ENCODE measurements at places on chromosomes 4 and X.

DNA sequence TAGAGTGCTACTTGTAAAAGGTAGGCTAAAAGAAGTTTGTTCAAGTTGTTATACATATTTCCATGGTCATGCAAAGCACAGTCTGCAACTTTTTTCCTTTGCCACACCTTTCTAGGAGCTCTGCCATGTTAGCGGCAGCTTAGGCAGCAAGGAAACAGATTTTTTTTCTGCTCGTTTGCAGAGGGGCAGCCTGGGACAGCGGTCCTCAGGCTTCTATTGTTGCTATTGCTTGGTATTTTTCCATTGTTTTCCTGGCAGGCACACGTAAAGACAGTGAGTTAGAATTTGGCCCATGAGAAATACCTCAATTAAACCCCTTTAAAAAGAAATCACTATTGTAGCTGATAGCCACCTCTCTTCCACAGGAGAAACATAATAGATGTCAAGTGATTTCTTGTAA is 391.4 kb downstream of the SH2D1A start:
- no peak for DNase-seq

- DNase-seq: no peak
These were observed 38.1 kb upstream of the CHIC1 start for GRCh38 chrX:73524906-73525305.

DNA sequence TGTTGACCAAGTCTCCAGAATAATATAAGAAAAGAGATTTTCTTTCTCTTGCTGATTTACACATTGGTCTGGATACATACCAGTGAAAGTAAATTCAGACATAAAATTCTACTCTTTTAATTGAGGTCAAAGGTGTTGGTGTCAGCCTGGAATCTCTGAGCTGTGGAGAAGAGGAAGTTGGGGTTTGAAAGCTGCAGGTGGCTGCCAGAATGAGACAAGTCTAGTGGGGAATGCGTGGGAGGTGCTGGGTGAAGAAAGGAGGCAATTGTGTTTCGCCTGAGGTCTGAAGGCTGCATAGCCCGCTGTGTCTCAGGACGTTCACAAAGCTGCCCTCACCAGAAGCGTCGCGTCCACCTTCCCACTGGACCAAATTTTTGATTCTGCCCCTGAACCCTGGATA is 31.2 kb downstream of the PHEX start:
- no peak for DNase-seq

GRCh38 chr4:61299316-61299715 is 99.2 kb downstream of the ADGRL3 start:
- DNase-seq: no peak

DNA sequence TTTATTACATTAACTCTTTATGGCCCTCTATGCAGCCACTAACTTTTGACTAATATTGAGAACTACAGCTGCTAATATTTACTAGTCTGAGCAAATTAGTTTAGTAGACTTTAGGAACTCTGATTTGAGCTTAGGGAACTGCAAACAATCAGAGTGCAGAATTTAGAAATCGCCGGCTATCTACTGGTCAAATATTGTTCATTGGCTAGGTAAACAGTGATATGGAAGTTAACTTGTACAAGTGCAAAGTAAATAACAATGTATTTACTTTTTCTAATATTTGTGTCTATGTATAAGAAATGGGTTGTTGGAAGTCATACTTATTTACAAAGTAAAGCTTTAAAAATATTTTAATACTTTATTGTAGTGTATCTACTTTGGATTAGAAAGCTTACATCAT is 279.6 kb downstream of the CFAP299 start:
- DNase-seq: no peak

- no peak for DNase-seq
These were observed 222.0 kb downstream of the SPRY1 start for GRCh38 chr4:123618606-123619005.

- no peak for DNase-seq
These were observed 4.6 kb downstream of the HCFC1 start for GRCh38 chrX:153966841-153967535.

DNA sequence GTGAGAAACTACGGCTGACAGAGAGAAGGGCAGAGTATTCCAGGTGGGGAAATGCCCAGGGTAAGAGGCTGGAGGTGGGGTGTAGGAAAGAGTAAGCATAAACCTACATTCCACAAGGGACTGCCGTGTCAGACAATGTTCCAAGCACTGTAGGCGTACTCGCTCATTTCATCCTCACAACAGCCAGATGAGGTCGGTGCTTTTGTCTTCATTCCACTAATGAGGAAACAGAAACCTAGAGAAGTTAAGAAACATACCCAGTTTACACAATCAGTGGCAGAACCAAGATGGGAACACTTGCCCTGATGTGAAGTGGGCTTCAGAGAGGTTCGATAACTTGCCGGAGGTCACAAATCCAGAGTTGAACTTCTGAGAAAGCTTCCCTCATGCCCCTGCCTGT is 4.6 kb downstream of the SASH3 start:
- no peak for DNase-seq

- DNase-seq: no peak
These were observed 511.8 kb upstream of the ARX start for GRCh38 chrX:25527596-25527995.

DNA sequence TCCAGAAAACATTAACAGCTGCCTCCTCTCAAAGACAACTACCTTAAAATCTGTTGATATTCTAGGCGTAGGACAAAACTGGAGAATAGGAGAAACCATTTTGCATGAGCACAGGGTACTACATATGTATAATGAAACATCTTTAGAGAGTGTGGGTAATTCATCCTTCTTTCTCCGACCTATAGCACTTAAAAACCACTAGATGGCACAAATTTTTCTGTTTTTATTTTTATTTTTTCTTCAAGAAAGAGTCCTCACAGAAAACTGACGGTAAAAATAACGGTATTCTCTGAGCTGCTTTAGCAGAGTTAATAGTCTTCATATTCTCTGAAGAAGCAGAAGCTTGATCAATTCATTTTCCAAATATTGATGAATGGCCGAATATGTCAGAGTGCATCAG is 14.6 kb downstream of the SMIM31 start:
- peak; percentile 36 for DNase-seq

DNA sequence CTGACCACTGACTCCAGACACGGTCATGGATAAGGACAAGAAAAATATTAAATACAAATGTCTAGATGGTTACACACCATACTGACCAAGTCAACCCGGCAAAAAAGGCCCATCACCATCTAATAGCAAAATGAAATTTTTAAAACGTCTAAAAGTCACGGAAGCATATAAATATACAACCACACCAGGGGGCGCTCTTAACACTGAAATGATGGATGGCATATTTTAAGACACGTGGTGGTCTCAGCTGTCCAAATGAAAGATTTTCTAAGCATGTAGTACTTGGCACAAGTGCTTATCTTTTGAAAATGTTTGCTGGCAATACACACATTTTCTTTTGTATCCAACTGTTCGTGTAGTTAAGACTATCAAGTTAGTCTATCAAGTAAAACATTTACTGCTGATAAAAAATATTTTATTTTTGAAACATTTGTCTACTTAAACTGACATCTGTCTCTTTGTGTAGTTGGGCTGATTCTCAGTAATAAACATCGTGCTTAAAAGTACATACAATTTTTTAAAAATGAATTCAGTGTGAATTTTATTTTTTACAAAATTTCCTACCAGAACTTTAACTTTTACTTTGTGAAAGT is 64.6 kb downstream of the COX7B2 start:
- peak; percentile 85 for DNase-seq

DNA sequence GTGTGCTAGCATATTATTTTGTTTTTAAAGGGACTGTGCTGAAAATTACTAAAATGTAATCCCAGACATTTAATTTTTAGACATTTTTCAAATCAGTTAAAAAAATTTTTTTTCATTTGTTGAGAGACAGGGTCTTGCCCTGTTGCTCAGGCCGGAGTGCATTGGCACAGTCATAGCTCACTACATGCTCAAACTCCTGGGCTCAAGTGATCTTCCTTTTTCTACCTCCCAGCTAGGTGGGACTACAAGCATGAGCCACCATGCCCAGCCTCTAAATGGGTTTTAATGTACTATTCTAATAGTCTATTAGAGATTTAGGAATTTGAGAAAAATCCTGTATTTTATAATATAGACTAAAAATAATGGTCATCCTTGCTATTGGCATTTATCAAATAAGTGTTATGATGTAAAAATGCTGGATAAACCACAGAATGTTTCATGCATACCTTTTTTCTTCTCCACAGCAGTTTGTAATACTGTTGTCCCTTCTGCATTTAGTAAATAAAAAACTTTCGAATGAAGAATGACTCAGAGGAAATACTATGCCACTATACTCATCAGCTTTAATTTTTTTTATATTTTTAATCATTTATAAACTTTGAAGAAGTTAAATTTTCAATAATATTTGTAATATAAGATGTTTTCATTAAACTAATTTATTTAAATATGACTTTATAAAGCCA is 29.9 kb downstream of the CPEB2 start:
- DNase-seq: peak; percentile 61

DNA sequence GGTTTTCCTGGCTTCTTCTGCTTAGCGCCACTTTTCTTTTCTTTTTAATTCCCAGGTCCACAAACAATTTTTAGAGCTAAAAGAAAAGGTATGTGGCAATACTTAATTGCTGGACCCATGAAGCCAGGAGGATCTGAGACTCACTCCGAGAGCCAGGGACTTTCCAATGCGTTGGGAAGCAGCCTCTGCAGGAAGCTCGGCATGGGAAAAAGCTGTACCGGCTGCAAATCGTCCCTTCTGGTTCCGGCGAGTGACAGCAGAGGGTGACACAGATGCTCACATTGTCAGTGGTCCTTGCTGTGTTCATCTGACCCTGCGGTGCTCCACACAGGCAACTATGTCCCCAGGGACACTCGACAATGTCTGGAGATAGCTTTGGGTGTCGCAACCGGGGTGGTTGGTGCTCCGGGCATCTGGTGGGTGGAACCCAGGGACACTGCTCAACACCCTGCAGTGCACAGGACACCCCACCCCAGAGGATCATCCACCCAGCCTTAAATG is 164.0 kb downstream of the PRKX start:
- peak; percentile 35 for DNase-seq

DNA sequence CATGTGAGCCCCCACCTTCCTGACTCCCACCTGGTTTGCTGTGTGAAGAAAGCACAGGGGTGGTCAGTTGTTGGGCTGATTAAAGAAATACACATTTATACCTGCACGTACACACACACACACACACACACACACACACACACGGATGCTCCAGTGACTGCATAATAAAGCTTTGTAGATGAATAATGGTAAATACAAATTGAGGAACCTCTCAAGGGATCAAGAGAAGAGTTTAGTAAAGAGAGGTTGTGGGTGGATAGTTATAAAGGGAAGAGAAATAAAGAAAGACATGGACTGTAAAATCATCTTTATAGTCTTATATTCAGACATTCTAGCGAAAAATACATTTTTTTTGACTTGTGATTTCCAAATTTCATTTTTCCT is 144.1 kb downstream of the MGST2 start:
- DNase-seq: no peak

All from choroid plexus epithelial cell (primary cell).